Activated naive CD8-positive, alpha-beta T cell treated with anti-CD3 and anti-CD28 coated beads, Interleukin-2, amount 50 U/mL, for 24 hours (primary cell): ENCODE measurements at places on chromosomes 5 and 9.
A peak's percentile ranks its signal among the peaks of the same experiment; 100 is the strongest.

GRCh38 chr5:91742550-91742949 lies 359.4 kb upstream of the ARRDC3 start:
- no peak for DNase-seq

DNA sequence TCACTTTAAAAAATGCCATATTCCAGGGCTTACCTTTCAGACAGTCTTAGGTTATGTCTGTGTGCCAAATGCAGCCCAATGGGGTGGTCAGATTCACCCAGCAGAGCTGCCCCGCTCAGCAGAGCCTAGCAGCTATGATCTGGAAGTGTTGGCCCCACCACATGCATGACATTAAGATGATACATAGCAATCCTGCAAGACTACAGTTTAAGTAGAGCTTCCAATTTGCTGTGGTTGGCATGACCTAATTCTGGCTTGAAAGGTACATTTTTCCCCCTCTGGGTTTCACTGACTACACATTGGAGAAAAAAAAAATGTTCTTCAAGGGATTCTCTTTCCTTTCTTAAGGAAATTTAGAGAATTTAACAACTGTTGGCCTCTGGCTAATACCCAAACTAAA lies 22.5 kb downstream of the MEF2C start:
- DNase-seq: no peak

GRCh38 chr5:33008751-33009418 lies 297.8 kb downstream of the NPR3 start:
- DNase-seq: no peak

- peak; percentile 67 for DNase-seq
These were observed 56.7 kb upstream of the SLC28A3 start for GRCh38 chr9:84397151-84397728.

- no peak for DNase-seq
These were observed 25.7 kb downstream of the NMUR2 start for GRCh38 chr5:152379331-152379730.

DNA sequence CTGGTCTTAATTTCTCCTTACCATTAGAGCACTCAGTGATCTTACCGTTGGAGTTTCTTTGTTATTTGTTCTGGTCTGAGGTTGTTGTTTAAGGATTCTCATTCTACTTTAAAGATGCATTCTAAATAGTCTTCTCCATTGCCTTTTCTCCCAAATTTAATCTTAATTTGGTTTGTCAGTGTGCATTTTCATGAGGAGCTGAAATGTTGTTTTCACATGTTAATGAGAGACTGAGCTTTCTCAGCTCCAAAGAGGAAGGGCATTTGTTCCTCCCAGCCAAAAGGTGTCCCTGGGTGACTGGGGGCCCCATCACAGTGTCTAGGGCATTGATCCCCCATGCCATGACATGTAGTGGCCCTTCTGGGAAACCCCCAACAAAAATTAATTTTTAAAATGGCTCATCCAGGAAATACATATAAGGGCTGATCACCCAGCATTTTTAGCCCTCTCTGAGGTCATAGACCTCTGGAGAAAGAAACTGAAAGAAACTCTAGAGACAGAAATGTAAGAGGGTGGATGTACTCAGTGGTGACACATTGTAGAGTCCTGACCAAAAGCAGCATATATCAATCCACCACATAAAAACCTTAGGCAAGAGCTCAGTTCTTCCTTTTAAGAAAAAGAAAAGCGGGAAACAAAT lies 240.4 kb upstream of the RAI14 start:
- DNase-seq: no peak

DNA sequence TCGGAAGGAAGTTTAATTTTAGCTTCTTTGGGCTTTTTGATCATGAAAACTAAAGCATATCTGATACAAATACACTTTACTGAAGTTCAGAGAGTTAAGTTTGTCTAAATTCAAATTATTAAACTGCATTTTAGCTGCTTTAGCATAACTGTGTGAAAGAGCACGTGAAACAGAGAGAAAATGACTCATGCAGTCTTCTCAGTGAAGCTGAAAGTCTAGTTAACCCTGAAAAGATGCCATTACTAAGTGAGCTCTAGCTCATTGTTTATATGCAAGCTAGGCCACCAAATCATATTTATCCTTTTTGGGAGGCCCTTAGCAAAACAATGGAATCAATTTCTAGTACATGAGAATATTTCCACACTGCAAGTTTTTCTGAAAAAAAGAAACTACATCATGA lies 27.6 kb downstream of the TPD52L3 start:
- no peak for DNase-seq

GRCh38 chr9:75551861-75552260 lies 338.6 kb upstream of the PCSK5 start:
- DNase-seq: no peak

- no peak for DNase-seq
These were observed 40.2 kb upstream of the TRIM32 start for GRCh38 chr9:116646661-116647514.

GRCh38 chr9:133677126-133678010 lies 41.2 kb downstream of the DBH start:
- peak; percentile 17 for DNase-seq

GRCh38 chr9:116608064-116608463 lies 79.0 kb upstream of the TRIM32 start:
- DNase-seq: no peak

DNA sequence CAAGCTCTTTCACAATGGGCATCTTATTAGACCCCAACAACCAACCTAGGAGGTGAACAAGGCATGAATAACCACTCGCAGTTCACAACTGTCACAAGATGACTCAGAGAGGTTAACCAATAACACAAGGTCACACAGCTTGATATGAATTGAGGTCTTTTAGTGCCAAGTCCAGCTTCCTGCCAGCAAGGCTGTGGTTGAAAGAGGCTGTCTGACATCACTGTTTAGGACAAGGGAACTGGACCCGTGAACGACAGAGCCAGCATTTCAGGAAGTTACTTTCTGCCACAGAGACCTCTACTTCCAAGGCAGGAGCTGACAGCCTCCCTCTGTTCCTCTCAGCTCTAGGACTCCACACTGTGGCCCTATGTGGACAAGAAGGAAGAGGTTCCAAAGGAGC lies 53.4 kb upstream of the ALDH1B1 start:
- DNase-seq: no peak

DNA sequence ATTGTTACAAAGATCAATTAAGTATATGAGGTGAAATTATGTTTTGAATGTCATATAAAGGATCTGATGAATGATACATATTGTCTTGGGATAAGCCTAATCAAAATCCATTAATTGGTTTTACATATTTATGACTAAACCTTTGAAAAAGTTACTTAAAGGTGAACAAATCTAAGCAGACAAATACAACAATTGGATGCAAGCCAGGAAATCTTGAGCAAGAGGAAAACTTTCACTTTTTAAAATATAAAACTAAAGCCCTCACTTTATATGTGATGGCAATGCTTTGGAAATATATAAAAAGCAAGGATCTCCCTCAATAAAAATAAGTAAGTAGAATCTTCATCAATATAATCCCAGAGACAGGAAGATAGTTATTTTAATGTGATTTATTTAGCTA lies 80.1 kb downstream of the EDIL3 start:
- DNase-seq: no peak

- no peak for DNase-seq
These were observed 36.1 kb upstream of the SSBP2 start for GRCh38 chr5:81786991-81787390.

- no peak for DNase-seq
These were observed 111.8 kb upstream of the ACTBL2 start for GRCh38 chr5:57594436-57594835.

DNA sequence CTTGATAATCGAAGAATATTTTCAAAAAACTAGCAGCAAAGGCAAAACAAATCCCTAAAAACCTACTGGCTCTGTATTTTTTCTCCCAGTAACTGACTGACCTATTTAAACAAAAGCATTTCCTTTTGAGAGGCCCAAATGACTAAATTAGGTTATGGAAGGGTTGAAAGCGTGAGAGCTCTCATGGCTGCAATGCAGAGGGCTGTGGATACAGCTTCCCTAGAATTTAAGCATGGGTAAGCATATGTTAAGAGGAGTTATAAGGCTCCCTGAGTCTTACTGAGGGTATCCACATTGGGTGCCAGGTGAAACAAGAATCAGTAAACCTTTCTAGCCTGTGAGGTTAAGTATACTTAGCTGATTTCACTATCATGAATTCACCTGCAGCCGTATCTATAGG lies 32.3 kb downstream of the SHISAL2B start:
- no peak for DNase-seq

DNA sequence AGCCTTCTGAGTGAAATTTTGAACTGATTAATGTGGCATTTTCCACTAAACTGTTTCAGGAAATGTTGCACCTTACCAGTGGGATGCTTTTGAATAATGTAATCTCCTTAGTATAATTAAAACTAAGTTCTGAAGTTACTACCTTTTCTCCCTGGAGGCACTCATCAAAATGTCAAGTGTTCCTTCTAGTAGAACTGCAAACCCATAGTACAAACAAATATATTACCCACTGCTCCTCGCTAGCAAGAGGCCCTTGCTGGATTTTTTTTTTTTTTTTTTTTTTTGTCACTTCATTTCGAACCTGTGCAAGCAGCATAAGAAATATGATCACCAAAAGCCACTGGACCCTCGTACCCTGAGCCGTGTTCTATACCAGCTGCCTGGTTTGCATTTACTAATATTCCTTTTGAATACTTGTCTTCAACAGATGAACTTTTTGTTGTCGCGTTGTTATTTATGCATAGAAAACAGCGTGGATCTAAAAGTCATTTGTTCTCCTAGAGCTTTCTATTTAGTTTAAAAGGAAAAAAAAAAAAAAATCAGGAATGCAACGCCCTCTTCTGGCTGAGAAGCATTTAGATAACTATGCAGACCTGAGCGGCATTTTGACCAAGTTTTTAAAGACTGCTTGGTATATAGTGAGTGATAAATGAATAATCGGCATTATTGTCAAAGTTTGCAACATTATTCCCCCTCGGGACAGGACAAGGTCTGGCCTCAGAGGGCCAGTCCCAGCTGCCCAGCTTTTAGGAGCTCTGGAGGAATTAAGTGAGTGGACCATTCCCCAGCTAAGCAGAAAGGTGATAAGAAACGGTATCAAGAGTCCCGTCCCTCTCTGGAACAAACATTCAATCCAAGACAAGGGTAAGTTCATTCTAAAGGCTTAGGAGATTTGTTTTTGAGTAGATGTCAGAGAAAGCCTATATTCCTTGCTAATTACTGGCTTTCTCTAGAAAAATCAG lies 162.5 kb upstream of the KIF2A start:
- DNase-seq: no peak

DNA sequence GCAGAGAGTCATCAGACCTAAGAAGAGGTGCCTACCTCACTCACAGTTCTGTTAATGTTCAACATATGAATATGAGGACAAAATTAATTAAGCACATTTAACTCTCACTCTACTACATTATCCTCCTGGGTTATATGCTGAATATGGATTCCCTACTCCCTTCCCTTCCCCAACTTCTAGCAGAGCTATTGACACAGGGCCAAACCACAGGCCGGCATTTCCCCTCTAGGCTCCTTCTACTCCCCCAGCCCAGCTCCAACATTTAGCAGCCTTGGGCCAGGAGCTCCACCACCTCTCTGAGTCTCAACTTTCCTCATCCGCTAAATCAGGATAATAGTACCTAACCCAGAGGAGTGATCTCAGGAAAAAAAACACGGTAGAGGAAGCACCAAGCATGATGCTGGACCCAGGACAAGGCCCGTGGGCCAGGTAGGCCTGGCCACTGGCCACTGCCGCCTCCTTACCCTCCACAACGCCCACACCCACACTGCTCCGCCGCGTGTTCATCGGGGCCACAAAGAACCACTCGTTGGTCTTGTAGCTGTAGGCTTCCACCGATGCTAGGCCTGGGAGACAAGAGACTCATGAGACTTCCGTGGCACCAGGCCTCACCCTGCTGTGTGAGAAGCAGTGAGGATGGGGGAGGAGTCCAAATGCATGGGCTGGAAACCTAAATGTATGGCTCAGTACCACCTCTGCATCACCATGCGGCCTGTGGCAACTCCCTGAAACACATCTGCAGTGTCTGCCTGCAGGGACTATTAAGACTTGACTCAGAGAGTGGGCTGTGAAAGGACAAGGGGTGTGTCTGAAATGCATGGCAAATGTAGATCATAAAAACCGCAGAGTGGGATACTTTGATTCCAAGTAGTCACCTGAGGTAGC lies 98.8 kb downstream of the KLHL3 start:
- DNase-seq: no peak

DNA sequence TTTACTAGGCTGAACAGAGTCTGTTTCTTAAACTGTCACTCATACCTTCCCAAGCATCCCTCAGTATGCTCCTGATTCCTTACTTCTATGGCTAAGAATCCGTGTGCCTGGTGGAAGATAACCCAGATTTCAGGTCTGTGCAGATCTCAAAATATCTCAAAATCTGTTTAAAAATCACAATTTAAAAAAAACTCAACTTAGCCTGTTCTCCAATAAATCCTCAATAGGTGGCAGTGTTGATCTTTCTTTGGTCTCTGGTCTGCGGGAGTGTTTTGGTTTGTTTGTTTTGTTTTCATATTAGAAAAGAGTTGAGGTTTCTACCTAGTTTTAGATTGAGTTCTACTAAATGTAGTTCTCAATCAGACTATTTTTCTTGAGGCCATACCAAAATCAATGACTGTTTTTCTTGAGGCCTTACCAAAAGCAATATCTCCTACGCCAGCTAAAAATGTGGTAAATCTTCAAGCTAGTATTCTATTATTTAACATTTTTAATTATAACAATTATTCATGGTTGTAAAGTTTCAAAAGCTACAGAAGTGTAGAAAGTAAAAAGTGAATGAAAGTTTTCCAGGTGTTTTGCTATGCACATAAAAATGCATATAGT lies 57.9 kb downstream of the TGFBR1 start:
- no peak for DNase-seq

DNA sequence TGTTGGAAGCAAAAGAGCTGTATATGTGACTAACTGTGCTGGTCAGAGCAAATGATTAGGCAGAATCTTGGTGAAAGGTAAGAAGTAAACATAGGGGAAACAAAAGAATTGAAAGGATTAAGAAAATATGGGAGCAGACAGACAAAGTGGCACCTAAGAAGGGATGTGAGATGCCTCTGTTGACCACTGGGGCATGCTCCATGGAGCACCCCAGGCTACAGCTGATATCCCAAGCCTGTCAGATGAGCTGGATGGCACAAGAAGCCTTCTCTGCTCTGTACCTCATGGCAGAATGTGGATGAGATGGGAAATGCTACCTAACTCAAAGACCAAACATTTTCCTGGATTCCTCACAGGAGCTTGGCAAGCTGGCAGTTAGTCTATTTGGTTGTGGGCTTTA lies 89.3 kb upstream of the SLIT3 start:
- no peak for DNase-seq

GRCh38 chr5:124986667-124987066 lies 240.2 kb upstream of the ZNF608 start:
- DNase-seq: no peak

DNA sequence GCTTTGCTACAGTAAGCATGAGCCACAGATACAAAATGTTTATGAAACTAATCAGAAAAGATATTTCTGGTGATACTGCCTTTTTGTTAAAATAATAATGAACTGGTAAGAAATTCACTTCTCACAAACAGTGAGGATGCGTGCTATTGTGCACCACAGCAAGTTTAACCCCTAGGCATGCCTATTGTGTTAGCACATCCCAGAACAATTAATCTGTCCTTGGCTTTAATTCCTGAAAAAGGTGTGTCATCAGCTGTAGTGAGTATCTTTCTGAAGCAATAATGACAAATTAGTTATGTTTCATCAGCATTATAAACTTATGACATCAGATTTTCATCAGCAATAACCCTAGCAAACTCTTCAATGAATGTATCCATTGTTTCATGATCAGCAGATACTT lies 1307.2 kb downstream of the EFNA5 start:
- DNase-seq: no peak
